ENCODE measurements at places on chromosomes 6 and 20.

GRCh38 chr6:108606250-108606690 lies 45.6 kb downstream of the FOXO3 start:
- no peak for DNase-seq

GRCh38 chr20:1185790-1186334 lies 1.1 kb upstream of the TMEM74B start:
- DNase-seq, result peak; percentile 68

- DNase-seq, result no peak
Measured at GRCh38 chr20:46277602-46278001, 30.7 kb downstream of the CDH22 start.

DNA sequence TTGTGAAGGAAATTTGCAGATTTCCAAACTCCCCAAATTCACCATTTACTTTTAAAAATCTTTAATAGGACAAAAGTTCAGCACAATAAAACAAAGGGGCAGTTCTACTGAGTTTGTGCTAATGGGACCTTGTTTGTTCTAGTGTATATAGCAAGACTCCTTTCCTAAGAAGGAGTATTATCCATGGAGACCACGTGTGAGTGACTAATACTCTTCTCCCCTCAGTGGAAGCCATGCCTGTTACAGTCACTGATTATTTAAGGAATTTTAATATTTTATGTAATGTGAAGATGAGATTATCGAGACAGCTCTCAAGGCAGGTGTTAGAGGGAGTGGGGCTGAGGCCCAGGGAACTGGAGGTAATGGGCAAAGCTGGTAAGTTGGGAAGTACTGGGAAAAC lies 16.4 kb upstream of the QKI start:
- no peak for DNase-seq

DNA sequence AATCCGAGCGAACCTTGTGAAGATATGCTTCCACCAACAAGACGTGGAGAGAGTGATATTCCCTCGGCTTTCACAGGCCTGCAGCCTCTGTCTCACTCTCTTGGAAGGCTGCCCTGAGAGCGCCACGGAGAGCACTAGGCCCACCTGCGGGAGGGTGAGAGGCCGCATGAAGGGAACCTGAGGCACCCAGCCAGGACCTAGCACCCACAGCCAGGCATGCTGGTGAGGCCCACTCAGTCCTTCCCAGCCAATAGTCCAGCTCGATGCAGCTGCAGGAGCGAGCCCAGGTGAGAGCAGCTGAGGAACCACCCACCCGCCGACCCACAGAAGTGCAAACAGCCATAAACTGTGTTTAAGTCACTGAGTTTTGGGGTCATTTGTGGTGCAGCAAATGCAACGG lies 227.2 kb downstream of the QKI start:
- DNase-seq, result no peak

DNA sequence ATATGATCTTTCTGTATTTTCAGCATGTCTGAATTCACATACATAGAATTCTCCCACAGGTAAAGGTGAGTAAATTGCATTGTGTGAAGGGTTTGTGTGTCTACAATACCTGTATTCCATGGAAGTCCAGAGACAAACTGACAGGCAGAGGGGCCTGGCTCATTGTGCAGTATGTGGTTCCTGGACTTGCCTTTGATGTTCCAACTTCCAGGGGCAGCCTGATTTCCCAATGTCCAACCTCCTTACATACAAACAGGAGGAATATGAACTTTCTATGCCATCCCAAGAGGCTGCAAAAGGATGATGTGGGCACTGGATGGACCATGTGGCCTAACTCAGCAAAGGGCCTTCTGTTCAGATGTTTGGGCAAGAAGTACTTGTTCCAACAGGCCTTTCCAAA lies 58.5 kb downstream of the LYRM4 start:
- DNase-seq, result no peak

GRCh38 chr20:9408422-9409300 lies 105.7 kb upstream of the LAMP5 start:
- no peak for DNase-seq

DNA sequence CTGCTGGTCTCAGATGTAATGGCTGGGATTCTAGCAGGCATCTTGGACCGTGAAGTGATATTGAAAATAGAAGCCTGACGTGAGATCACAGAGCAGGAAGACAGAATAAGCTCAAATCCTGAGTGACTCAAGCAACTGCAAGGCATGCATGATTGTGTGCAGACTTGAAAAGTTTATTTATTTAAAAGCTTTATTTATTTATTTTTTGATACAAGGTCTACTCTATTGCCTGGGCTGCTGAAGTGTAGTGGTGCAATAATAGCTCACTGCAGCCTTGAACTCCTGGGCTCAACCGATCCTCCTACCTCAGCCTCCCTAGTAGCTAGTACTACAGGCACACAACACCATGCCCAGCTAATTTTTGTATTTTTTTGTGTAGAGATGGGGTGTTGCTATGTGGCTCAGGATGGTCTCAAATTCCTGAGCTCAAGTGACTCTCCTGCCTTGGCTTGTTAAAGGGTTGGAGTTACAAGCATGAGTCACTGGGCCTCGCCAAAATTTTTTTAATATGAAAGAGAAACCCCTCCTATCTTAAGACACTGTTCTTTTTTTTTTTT lies 40.1 kb upstream of the RNF144B start:
- no peak for DNase-seq

- no peak for DNase-seq
Measured at GRCh38 chr6:99882128-99882702, 111.8 kb downstream of the MCHR2 start.

GRCh38 chr6:136383268-136383937 lies 93.8 kb upstream of the BCLAF1 start:
- no peak for DNase-seq

DNA sequence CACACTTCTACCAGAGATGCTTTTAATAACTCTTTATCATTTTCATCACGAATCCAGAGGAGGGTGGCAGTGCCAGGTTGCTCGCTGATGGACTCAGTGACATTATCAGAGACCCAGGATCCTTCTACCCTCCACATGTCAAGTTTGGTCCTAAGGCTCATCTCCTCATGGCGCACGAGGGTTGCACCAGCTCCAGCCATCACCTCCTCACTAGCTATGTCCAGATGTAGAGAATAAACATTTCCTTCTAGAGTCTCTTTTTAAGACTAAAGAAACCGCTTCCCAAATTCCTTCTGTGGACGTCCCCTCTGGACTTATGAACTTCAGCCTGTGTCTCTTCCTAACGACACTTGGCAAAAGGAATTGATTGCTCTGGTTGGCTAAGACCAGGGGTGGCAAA lies 178.7 kb downstream of the BMP7 start:
- no peak for DNase-seq

- no peak for DNase-seq
Measured at GRCh38 chr20:9177278-9177677, 108.4 kb downstream of the PLCB4 start.

DNA sequence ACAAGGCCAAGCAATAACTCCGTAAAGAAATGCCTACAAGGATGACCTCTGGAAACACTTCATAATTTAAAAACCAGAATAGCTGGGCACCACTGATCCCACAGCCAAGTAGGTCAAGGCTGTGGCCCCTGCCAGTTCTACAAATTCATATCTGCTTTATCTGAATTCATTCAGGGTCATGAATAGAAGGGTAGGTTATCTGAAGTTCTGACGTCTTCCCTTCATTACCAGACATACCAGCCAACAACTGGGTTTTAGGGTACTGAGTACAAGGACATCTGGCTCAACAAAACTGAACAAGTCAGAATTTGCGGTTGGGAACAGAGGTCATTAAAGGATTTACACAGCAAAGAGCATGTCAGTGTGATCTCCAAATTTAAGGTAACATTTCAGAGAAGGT lies 26.0 kb downstream of the MAP3K5 start:
- DNase-seq, result no peak
